Activated T-helper 1 cell treated with anti-CD3 and anti-CD28 coated beads, Interleukin-12 subunit alpha, Interleukin-12 subunit beta, Interleukin-2, Interleukin-4 antibody, amounts not matched to agents 30 ng/mL and 10 ng/mL and 1 ng/mL, durations not matched to agents 14 hours and 24 hours and 36 hours (primary cell): ENCODE measurements at places on chromosomes 11 and 22. TPM values are rescaled to one million over a fixed set of nuclear protein-coding genes. Genes with fewer than 3 reads are reported as not detected.

- H3K4me1 ChIP-seq, result no peaks in the 10 kb centered on the region
- H3K4me3 ChIP-seq, result no peak overlapping the region
- no peaks in the 10 kb centered on the region for H3K36me3 ChIP-seq
- H3K27ac ChIP-seq, result no peak overlapping the region
- DNase-seq, result no peak
- peaks cover 24% of the 10 kb centered on the region for H3K27me3 ChIP-seq
These were observed 107.0 kb downstream of the WNT7B start for GRCh38 chr22:45870011-45870410.

YAP1 gene
- 0.10 TPM in 2 replicates for total RNA-seq

GRCh38 chr11:115618428-115618827 is 114.2 kb upstream of the CADM1 start:
- H3K27me3 ChIP-seq, result no peaks in the 10 kb centered on the region
- DNase-seq, result no peak
- no peaks in the 10 kb centered on the region for H3K4me1 ChIP-seq
- no peak overlapping the region for H3K27ac ChIP-seq
- H3K4me3 ChIP-seq, result no peak overlapping the region

DNA sequence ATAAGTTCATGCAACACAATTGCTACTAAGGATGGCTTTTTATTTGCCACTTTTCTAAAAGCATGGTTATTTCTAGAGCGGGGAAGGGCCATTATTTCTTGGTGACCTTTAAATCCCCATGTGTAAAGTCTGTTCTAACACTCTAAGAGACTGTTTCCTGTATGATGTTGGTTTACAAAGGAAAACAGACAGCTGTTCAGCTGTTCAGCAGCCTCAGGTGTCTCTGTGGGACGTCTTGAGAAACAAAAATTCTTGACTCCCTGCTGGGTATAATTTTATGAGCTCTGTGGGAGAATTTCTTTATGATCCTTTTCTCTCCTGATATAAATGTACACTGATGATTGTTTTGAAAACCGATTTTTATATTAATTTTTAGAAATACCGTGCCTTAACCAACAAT is 13.9 kb downstream of the MUC15 start:
- H3K4me3 ChIP-seq, result no peak overlapping the region
- H3K4me1 ChIP-seq, result no peaks in the 10 kb centered on the region
- no peak for DNase-seq
- no peak overlapping the region for H3K27ac ChIP-seq
- no peaks in the 10 kb centered on the region for H3K36me3 ChIP-seq

- no peaks in the 10 kb centered on the region for H3K36me3 ChIP-seq
- H3K27me3 ChIP-seq, result peaks cover 10% of the 10 kb centered on the region
- H3K4me1 ChIP-seq, result no peaks in the 10 kb centered on the region
These were observed 83.2 kb upstream of the POU2AF2 start for GRCh38 chr11:111162305-111162704.

DNA sequence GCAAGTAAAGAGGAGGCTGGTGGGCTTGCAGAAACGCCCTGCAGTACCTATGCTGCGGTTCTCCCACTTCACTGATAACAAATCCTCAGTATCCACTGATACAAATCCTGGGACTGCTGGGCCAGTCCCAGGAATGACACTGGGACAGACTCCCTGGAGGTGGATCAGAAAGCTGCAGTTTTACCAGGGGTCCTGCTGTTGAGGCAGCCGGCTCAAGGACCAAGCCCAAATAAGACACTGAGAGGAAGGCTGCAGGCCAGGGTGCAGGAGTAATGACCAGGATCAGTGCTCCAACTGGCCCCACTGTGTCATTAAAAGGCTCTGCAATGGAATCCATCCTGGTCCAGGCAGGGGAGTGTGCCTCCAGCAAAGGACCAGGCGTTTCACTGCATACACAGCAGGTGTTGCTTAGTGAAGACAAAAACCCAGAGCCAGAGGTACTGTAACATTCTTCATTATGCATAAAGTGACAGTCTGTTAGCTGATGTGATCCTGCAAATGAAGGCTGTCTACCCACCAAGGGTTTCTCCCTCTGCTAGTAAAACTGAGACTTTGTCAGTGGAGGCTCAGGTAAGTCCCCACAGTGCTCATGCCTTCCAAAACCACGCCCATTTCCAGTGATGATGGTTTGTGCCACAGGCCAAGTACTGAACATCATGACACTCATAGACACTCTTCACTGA is 1.4 kb upstream of the C22orf39 start:
- H3K27ac ChIP-seq, result no peak overlapping the region
- no peaks in the 10 kb centered on the region for H3K27me3 ChIP-seq
- DNase-seq, result peak; percentile 28
- H3K4me1 ChIP-seq, result peaks cover 47% of the 10 kb centered on the region
- peaks cover 36% of the 10 kb centered on the region for H3K36me3 ChIP-seq

DNA sequence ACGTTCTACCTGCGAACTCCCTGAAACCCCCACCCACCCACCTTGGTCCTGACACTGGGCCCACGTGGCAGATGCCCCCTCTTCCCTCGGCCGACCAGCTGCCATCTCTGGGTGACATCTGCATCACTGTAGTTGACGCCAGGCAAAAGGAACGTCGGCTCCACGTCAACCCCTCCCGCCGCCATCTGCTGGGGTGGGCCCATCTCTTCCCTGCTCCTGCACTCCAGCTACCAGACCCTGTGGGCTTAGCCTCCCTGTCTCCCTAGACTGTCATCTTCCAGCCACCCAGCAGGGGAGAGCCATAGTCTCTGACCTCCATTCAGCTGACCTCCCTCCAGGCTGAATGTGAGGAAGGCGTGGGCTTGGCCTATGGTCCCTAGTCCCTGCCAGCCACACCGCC is 21.4 kb downstream of the CHID1 start:
- no peaks in the 10 kb centered on the region for H3K4me1 ChIP-seq
- no peak for DNase-seq
- no peak overlapping the region for H3K27ac ChIP-seq
- H3K4me3 ChIP-seq, result no peak overlapping the region

MGAT3 gene
- total RNA-seq, result 1.2 TPM in 2 replicates

- H3K36me3 ChIP-seq, result no peaks in the 10 kb centered on the region
- no peak overlapping the region for H3K4me3 ChIP-seq
- DNase-seq, result no peak
- H3K27me3 ChIP-seq, result no peaks in the 10 kb centered on the region
- H3K4me1 ChIP-seq, result no peaks in the 10 kb centered on the region
- no peak overlapping the region for H3K27ac ChIP-seq
These were observed 40.7 kb downstream of the JHY start for GRCh38 chr11:122923302-122923701.

KCTD17 gene
- 65.4 and 68.1 TPM in 2 replicates for total RNA-seq

DNA sequence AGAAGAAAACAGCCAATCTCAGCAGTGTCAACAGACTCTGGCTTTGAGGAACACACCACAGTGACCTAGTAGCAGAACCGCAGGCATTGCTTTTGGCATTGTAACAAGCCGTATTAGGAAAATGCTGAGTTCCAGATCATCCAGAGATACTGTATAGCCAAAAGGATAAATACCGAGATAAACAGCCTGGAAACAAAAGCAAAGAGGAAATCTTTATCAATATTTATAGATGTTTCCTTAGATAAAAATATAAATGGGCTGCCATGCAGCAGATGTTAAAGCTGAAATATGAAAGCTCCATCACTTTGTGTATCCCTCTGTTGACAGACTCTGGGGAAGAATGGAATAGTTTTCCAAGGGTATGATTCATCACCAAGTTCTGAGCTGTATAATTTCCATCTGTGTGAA is 98.9 kb upstream of the TP53AIP1 start:
- H3K27ac ChIP-seq, result no peak overlapping the region
- DNase-seq, result no peak
- H3K4me1 ChIP-seq, result no peaks in the 10 kb centered on the region
- no peak overlapping the region for H3K4me3 ChIP-seq
- H3K36me3 ChIP-seq, result no peaks in the 10 kb centered on the region

DNA sequence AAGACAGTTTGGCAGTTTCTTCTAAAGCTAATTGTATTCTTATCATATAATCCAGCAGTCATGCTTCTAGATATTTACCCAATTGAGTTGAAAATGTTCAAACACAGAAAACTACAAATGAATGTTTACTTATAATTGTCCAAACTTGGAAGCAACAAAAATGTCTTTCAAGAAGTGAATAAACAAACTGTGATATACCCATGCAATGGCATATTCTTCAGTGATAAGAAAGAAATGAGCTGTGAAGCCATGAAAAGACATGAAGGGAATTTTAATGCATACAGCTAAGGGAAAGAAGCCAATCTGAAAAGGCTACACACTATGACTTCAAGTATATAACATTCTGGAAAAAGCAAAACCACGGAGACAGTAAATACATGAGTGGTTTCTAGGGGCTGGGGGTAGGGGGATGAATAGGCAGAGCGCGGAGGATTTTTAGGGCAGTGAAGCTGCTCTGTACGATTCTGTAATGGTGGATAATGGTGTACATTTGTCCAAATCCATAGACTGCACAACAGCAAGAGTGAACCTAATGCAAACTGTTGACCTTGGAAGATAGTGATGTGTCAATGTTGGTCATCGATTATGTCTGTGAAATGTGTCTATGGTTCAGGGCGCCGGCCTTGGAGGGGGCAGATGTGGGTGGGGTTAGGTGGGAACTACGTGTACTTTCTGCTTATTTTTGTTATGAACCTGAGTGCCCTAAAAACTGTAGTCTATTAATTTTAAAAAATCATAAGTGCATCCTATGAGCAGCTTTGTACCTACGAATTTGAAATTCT is 424.9 kb downstream of the TBC1D22A start:
- no peak for DNase-seq
- H3K27me3 ChIP-seq, result peaks cover 3% of the 10 kb centered on the region
- H3K4me3 ChIP-seq, result no peak overlapping the region
- H3K27ac ChIP-seq, result no peak overlapping the region
- H3K36me3 ChIP-seq, result no peaks in the 10 kb centered on the region
- H3K4me1 ChIP-seq, result no peaks in the 10 kb centered on the region

GRCh38 chr11:76626266-76626665 is 44.3 kb downstream of the LRRC32 start:
- no peak overlapping the region for H3K4me3 ChIP-seq
- no peak overlapping the region for H3K27ac ChIP-seq

YPEL1 gene
- total RNA-seq, result 0.34 and 0.71 TPM in 2 replicates

ESAM gene
- total RNA-seq, result 0.52 and 0.64 TPM in 2 replicates

DNA sequence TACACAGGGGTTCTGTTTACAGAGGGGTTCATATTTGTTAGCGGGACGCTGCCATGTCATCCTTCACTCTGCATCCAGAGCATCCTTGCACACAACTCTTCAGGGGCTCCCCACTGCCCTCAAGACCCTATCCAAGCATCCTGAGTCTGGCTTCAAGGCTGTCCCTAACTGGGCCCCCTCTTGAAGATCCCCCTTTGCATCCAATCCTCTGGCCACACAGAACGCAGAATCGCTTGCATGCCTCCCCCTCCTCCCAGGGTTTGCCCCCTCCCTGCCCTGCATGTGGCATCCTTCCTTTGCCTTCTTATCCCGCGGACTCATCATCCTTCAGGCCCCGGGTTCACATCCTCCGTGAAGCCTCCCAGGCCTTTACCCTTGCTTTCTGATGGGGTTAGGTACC is 18.6 kb downstream of the C1QTNF6 start:
- peak overlapping the region; percentile 25 for H3K27ac ChIP-seq
- no peak for DNase-seq
- H3K4me1 ChIP-seq, result peaks cover 51% of the 10 kb centered on the region
- H3K27me3 ChIP-seq, result peaks cover 13% of the 10 kb centered on the region
- peaks cover 4% of the 10 kb centered on the region for H3K36me3 ChIP-seq
